Substantia nigra (tissue), 51 donors: ENCODE measurements at places on chromosomes 7 and 10.

DNA sequence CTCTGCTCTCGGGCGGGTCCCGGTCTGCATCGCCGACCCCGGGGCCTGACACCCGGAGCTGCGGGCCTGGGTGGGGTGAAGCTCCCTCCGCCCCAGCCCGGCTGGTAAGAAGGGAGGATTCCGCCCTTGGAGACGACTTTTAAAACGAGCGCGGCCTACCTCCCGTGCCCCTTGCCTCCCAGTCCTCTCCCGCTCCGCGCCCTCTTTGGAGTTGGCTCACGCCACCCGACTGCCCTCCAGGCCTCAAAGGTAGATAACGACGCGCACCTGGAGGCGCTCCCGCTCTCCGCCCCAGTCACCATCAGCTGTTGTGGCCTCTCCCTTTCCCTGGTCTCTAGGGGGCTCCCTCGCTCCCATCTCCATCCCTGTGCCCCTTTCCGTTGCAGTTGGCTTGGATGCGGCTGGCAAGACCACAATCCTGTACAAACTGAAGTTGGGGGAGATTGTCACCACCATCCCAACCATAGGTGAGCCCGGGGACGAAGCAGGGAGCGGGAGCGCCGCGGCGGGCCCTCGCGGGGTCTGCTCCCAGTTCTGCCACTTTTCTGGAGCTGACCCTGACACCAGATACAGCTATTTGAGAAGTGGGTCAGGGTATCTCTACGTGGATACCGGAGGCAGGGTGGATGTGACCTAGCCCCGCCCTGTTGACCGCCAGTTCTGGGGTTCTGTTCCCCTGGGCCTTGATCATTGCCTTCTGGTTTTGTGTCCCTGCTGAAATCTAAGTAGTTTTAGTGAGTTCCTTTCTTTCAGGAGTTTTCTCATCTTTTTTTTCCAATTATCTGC lies 679 bp downstream of the ARF5 start:
- peak; percentile 28 for DNase-seq

GRCh38 chr7:155207326-155208002 lies 90.2 kb upstream of the INSIG1 start:
- no peak for DNase-seq

- no peak for DNase-seq
Observed at GRCh38 chr7:105800442-105800841, 76.0 kb downstream of the ATXN7L1 start.

DNA sequence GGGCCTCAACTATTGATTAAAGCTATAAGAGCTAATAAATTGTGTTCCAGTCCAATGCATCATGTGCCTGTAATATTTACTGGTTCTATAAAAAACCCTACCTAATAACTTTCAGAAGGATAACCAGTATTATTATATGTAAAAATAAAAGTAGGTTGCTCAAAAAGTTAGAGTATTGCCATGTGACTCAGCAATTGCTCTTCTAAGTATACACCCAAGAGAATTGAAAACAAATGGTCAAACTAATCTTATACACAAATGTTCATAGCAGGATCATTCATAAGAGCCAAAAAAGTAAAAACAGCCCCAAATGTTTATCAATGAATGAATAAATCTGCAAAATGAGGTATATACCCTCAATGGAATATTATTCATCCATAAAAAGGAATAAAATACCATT lies 89.5 kb upstream of the TES start:
- DNase-seq, result no peak

DNA sequence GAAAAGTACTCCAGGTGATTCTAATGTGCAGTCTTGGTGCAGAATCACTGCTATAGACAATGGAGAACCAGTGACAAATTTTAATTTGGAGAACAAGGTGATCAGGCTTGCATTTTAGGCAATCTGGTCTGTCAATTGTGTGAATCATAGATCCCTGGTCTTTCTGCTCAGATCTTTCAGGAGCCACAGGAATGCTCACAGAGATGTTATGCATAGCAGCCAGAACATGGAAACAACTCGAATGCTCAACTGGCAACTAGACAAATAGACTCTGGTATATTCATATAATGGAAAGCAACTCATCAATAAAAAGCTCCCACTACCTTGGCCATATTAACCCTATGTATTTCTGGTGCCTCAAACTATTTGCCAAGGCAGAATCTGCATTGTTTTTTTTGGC lies 209.1 kb downstream of the PHF14 start:
- DNase-seq, result no peak

GRCh38 chr10:11325817-11326216 lies 285.6 kb downstream of the USP6NL start:
- no peak for DNase-seq

DNA sequence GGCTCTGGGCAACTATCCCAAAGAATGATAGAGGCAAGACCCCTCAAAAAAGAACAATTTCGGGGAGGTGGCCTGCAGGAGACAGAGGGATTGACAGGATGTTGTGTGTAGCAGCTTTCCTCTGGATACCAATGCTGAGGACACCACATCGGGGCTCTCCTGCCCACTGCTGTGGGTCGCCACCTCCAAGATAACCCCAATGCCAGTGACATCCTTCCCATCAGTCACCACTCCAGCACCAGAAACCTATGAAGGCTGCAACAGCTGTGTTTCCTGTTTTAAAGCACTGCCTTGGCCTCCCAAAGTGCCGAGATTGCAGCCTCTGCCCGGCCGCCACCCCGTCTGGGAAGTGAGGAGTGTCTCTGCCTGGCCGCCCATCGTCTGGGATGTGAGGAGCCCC lies 17.6 kb downstream of the ARHGAP19 start:
- DNase-seq, result no peak

GRCh38 chr10:132404911-132405462 lies 8.0 kb downstream of the PWWP2B start:
- no peak for DNase-seq

- no peak for DNase-seq
Observed at GRCh38 chr7:4823441-4824119, 38.2 kb downstream of the PAPOLB start.

GRCh38 chr7:127393368-127394058 lies 1.0 kb upstream of the ZNF800 start:
- no peak for DNase-seq

DNA sequence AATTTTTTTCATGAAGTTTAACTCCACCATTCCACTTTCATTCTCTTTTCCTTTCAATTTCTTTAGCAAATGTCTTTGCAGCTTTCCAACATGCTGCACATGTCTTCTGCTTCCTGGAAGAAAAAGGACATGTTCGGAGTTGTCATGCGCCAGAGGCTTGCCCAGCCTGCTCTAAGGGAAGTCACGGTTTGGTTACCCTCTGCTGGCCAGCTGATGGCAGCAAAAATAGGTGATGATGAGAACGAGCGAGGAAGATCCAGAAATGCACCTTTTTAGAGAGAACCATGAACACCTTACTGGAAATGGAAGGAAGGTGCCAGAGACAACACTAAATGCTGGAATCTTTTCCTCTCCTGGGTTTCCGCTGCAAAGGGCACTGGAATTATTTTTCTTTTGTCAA lies 4.9 kb upstream of the ZSCAN21 start:
- peak; percentile 7 for DNase-seq

DNA sequence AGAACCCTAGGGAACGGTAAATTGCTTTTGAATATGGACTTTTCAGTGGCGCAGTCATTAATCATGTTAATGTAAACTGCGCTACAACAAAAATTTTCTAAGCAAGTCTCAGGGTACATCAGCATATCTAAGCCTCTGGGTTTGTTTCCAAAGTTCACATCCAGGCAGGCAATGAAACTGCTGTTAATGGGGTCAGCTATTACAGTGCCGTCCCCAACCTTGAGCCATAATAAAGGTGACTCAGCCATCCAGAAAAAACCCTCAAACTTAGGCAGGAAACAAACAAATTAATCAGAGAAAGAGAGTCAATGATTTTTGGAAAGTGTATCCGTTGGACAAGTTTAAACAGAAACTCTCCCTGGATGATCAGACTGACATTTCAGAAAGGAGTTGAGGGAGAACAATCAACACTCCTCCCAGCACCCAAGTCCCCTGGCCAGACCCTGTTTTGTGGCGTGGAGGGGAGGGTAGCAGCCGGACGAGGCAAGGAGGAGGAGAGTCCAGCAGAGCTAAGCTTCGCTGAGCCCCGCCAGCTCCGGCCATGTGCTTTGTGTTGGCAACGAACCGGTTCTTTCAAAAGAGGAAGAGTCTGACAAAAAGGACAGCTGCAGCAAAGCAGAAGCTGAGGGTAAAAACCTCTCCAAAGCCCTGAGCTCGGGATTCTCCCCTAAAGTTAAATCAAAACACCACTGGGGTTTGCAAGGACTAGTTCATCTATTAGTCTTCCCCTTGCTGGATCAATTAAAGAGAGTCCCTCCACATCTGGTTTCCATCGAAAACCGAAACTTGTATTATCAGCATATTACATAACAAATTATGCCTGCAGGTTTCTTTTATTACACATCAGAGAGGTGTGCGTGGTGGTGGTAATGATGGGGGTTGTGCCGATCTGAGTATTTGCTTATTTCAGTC lies 3.6 kb downstream of the FAM53B start:
- DNase-seq, result peak; percentile 71

DNA sequence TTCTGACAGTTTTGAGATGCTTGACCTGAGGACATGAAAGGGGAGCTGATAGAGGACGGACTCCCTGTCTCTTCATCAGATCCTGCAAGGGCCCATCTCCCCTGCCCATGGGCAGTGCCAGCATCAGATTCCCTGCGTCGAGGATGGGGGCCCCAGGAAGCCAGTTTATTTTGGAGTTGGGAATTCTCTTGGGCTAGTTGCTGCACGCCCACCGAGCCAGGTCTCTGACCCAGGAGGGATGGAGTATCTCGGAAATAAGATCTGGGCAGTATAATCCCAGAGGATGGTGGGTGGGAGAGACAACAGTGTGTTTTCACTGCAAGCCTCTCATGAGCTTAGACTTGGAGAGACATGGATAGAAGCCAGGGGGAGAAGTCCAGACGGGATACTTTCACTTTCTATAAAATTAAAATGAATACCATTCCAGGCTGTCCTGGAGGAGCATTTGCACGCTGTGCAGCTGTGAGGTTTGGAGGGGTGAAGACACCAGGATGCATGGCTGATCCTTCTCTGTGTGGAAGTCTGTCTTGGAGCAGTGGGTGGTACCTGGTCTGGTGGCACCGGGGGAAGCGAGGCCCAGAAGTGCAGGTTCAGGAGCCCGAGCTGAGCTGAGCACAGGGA lies 25.8 kb downstream of the DOCK1 start:
- DNase-seq, result no peak

- DNase-seq, result no peak
Observed at GRCh38 chr10:86056672-86057071, 309.9 kb downstream of the GRID1 start.

GRCh38 chr10:47034441-47035051 lies 123.3 kb downstream of the PTPN20 start:
- DNase-seq, result no peak

DNA sequence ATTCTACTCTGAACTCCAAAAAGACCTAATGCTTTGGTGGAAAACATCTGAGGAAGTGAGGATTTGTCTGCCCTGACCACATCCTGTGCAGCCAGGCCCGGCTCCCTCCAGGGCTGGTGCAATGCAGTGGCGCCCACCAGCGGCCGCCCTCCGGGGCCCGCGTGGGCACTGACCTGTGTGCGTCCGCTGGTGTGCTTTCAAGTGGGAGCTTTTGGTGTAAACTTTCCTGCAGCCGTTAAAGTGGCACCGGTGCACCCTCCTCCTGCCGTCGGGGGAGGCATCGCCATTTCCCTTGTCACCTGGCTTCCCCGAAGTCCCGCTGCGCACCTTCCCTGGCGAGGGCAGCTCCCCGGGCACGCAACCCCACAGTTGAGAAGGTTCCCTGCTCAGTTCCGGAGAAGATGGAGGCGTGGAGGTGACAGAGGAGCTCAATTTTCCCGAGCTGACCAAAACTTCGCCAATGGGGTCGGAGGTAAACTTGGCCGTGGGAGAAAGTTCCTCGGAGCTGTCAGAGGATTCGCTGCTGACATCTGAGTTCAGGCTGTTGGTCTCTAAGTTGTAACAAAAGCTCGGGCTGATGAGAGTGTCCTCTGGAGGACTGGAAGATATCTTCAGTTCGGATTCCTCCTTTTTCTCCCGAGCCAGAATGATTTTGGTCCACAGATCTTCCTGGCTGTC lies 3.4 kb downstream of the KLF6 start:
- peak; percentile 19 for DNase-seq

- no peak for DNase-seq
Observed at GRCh38 chr10:74871595-74872382, 45.4 kb downstream of the KAT6B start.

- no peak for DNase-seq
Observed at GRCh38 chr7:94609561-94609960, 46.4 kb downstream of the SGCE start.

DNA sequence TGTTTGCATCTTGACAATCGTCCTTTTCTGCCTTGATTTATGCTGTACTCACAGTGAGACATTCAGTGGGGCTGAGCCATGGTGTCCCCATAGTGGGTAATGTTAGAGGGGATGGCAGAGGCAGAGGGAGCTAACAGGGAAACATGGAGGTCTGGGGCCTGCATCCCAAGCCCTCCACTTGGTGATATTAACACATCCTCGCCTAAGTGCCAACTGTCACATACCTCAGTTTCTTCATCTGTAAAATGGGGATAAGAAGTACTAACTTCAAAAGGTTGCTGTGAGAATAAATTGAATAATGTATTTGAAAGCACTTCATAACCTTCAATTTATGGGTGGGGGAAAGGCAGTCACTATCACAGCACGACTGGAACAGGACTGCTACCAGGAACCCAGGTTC lies 27.8 kb downstream of the RPP38 start:
- no peak for DNase-seq
